ENCODE measurements at places on chromosomes 4 and X.

DNA sequence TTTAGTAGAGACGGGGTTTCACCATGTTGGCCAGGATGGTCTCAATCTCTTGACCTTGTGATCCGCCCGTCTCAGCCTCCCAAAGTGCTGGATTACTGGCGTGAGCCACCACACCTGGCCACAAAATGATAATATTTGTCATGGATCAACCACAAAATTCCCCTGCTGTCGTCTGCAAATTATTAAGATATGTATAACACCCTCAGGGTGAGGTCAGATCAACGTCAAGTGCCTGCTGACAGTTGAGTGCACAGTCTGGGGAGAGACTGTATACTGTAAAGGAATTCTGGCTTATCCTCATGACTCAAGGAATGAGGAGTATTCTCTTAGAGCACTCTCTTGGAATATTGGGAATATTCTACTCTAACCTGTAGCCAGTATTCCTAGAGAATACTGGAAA, 11.2 kb downstream of the EPGN start:
- no peak for DNase-seq

DNA sequence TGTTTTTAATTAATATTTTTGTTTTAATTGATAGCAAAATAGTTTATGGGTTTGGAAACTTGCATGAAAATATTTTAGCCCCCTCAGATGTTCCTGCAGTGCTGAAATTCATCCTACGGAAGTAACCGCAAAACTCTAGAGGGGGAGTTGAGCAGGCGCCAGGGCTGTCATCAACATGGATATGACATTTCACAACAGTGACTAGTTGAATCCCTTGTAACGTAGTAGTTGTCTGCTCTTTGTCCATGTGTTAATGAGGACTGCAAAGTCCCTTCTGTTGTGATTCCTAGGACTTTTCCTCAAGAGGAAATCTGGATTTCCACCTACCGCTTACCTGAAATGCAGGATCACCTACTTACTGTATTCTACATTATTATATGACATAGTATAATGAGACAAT, 40.4 kb downstream of the MAP7D3 start:
- DNase-seq, result no peak

DNA sequence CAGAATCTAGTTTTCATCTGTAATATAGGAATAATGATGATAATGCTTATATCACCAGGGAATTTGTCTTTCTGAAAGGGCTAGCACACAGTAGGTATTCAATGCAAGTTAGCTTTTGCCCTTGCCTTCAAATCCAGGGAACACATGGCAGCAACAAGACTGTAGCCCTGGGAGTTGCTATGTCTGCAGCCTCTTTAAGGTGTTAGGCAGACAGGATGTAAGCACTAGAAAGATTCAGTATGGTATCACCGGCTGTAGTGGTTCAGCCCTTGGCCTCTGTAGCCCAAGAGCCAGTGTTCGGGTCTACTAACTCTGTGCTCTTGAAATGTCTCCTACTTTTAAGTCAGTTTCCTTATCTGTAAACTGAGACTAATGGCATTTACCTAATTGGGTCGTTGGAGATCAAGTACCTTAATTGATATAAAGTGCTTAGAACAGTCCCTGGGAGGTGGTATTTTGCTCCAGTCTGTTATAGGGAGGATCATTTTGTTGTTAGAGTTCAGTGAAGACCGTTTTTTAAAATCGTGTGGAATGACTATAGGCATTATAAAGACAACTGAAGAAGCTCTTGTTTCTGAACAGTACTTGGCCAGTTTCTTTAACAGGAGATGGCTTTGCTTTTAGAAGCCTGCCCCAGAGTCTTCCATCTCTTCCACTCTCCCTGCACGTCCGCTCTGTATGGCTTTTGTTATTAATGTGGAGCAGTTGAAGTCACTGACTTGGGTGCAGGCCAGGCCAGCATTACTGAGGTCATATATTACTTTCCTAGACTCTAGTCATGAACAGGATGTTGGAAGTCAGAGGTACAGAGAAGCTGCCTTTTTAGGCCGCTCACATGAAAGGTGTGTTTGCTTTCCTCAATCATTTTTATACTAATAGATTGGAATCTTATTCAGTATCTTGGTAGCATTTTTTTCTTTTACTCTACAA, 44.8 kb downstream of the GAB1 start:
- DNase-seq, result no peak

- DNase-seq, result no peak
Measured at GRCh38 chr4:166014411-166014810, 141.4 kb downstream of the TLL1 start.

DNA sequence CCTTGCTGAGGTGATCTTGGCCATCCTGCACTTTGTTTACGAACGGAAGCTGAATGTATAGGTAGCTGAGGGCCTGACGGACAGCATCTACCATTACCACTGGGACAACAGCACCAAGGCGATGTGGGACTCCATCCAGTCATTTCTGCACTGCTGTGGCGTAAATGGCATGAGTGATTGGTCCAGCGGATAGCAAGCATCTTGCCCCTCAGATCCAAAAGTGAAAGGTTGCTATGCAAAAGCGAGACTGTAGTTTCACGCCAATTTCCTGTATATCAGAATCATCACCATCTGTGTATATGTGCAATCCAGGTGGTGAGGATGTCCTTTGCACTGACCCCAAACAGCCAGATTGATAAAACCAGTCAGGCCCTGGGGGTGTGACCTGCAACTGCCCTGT, 4.2 kb upstream of the PYURF start:
- DNase-seq, result no peak

GRCh38 chrX:40175511-40176350, 78.0 kb upstream of the BCOR start:
- DNase-seq, result peak; percentile 69

DNA sequence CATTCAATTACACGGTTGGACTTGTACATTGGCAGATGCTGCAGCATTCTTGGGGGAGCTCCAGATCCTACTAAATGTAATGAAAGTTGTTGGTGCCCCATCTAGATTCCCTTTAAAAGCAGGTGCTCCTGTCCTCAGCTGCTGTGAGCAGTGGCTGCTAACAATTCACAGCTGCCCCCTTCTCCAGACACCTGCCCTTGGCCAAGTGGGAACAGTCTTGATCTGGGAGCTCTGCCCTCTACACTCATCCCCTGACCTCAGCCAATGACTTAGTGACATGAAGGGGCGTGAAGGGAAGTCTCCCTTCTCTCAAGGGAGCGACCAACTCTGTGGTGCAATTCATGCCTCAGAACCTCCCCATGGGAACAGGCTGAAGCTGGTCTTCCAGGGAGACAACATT, 125.7 kb downstream of the EIF4E start:
- no peak for DNase-seq

All from activated CD4-positive, alpha-beta T cell treated with anti-CD3 and anti-CD28 coated beads for 1 hour (primary cell).